ENCODE measurements at places on chromosomes 7 and 10.

DNA sequence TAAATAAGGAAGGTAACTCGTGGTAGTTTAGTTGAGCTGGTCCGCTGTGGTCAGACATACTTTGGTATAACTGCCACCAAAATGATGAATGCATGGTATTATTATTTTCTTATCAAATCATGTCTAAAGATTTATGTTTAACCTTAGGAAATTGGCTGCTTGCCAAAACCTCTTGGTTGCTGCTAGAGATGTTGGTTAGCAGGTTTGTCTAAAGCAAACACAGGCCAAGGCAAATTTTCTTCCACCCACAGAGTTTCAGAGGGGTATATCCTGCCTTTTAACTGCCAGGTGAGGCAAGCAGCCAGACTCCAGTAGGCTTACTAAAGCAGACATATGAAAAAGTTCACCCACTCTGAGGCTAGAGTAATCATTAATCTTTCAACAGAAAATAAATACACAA, 101.4 kb downstream of the SEMA3E start:
- no peak for DNase-seq

DNA sequence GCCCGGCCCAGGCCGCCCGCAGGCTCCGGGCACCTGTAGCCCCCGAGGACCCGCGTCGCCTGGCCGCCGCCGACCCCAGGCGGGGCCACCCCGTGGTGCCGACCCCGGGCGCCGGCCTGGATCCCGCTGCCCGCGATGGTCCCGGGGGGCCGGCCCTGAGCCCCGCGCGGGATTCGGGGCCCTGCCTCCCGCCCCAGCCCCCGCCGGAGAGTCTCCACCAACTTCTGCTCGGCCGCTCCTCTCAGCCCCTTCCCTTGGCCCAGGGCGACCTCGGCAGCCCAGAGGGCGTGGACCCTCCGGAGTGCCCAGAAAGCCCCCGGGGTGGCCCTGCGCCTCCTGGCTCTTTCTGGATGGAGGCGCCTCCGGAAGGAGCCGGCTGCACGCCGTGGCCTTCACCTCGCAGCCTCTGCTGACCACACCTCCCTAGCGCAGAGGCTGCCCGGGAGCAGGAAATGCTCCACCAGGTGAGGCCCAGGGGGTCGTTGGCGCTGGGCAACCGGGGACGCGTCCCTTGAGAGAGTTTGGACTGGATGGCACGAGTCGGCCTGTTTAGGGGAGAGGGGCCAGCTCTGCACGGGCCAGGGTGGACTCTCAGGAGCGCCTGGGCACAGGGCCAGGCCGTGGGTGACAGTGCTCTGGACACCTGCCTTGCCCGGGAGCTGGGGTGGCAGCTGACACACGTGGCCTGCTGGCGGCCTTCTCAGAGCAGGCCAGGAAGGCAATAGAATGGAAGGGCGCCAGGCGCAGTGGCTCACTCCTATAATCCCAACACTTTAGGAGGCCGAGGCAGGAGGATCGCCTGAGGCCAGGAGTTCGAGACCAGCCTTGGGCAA, 529 bp downstream of the ZNF853 start:
- no peak for DNase-seq

GRCh38 chr7:110519851-110520250, 571.1 kb upstream of the LRRN3 start:
- no peak for DNase-seq

GRCh38 chr10:1240341-1240775, 184.2 kb downstream of the WDR37 start:
- no peak for DNase-seq

DNA sequence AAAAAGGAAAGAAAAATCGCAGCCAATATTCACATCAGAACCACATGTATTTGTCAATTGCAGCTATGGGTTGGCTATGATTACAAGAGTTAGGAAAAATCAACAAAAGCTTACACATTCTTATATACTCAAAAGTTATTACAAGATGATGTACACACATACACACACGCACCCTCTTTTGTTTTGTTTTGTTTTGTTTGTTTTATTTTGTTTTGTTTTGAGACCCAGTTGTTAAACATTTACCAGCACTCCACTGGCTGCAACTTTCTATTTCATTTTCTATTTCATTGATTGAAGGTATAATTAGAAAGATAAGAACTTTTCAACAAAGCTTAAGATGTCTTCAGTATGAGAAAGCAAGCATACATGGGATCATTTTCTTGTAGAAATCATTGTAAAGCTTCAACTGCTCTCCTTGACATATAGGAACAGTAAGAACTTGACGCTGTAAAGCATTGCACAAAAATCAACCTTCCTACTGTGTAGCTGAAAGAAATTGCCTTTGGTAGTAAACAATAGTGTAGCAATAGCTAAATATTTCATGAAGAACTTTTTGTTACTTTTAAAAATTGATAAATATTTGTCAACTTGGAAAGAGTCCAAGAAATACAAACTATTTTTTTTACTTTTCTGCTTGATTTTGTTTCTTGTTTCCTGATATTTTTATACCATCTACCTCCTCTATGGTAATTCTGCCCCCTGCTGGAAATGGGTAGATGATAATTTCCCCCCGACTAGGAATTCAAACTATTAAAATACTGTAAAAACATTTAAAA, 205.9 kb downstream of the MBL2 start:
- no peak for DNase-seq

DNA sequence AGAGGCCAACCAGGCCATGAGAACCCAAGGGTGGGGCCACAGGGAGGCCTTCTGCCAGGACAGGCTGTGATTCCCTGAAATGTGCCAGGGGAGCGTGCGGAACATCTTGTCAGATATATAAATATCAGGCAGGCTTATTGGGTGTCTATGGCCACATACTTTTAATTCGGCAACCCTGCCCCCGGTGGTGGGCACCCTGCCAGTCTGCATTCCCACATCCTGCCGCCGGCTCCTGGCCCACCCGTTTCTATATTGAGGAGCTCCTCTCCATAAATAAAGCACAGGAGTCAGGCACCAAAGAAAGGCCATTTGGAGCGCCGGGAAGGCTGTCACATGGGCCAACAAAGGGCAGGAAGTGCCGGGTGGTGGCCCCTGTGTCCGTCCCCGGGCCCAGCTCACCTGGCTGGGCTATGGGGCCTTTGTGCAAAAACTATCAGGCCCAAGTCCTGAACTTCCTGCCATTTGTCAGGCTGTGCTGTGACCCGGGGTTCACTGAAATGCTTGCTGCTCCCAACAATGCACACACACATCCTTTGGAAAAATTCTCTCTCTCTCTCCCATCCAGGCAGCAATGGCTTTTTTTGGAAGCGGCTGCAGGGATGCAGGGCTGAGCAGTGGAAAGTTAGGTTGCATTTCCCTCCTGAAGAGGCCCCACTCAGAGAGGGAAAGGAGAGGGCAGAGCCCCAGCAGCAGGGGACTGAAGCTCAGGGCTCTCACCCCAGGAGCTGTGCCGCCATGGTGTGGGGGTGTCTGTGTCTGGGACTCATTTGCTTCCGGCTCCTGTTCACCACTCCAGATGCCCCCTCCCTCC, 25.0 kb upstream of the PODXL start:
- DNase-seq: no peak

DNA sequence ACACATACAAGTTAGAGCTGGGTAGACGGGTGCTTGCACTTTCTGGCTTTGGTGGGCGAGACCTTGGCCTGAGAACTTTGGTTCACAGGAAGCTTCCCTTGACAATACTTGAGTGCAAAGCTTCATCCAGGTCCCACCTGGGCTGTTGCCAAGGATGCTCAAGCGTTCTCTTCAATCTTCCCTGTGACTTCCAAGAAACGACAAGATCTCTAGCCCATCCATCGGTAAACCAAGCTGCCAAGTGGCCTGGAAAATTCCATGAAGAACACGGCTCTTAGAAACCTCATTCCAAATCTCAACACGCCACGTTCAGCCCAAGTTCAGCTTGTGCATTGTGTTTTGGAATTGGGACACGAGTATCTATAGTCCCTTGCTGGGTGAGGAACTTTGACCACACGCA, 84.7 kb downstream of the CHST15 start:
- no peak for DNase-seq

GRCh38 chr7:129101746-129102145, 42.8 kb upstream of the TSPAN33 start:
- no peak for DNase-seq

DNA sequence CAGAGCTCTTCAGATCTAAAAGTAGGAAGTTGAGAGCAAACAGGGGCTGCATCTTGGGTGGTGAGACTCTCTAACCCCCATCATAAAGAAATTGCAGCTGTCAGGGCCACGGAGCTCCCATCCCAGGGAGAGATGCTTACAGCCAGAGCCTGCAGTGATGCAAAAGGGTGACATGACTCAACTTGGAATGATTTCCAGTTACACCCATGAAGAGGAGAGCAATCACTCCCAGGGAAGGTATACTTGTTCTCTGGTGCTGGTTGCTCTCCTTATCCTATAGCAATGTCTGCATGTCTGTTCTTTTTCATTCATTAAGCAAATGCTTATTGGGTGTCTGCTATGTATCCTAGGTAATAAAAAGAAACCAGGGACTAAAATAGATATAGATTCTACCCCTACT, 228.0 kb downstream of the RAB11FIP2 start:
- no peak for DNase-seq

- DNase-seq: no peak
These were observed 110.5 kb upstream of the KCTD7 start for GRCh38 chr7:66518151-66518691.

- no peak for DNase-seq
These were observed 214.8 kb downstream of the POU6F2 start for GRCh38 chr7:39192476-39192875.

Measured in stimulated activated CD8-positive, alpha-beta memory T cell treated with anti-CD3 and anti-CD28 coated beads, Interleukin-4, amount 100 ng/mL, for 4 hours (primary cell).